ENCODE measurements at places on chromosomes 7 and 10. TPM values are rescaled to one million over a fixed set of nuclear protein-coding genes. Genes with fewer than 3 reads are reported as not detected.

Gene PLEKHS1
- total RNA-seq, result not detected

DNA sequence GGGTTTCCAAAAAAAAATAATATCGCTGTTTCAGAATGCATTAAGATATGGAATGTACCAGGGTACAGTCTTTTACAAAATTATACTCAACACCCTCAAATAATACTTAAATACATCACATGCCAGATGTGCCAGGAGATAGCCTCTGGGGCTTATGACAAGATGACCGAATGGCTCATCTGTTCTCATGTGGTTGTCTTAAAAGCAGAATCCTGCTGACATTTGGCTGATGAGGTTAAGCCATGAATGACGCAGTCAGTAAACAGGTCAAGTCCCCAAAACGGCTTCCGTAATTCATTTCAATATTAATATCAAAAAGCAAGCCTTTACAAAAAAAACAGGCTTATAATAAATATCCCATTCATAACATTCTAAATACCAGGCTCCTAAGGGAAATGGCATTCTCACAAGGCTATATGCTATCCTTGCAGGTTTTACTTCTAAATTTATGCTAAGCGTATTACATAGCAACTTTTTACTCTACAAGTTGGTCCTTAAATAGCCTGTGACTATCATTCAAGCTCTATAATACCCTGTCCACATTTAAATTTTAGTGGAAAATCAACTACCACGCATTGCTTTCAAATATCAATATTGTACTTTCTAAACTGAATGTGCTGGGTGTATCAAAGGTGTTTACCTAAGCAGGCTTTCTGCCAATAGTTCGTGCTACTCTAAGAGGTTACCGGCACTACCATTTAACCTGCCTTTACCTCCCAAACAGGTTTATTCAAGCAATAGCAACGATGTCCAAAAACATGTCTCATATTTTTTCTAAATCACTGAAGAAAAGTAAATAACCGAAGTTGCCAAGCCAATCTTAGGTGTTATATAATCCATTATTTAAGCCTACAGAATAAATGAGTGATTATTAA lies 15.6 kb downstream of the SMURF1 start:
- no peak for DNase-seq

- DNase-seq, result no peak
Measured at GRCh38 chr10:101466016-101466912, 112.3 kb downstream of the BTRC start.

Gene URGCP
- total RNA-seq, result 35.2 TPM

Gene DYDC2
- total RNA-seq, result not detected

DNA sequence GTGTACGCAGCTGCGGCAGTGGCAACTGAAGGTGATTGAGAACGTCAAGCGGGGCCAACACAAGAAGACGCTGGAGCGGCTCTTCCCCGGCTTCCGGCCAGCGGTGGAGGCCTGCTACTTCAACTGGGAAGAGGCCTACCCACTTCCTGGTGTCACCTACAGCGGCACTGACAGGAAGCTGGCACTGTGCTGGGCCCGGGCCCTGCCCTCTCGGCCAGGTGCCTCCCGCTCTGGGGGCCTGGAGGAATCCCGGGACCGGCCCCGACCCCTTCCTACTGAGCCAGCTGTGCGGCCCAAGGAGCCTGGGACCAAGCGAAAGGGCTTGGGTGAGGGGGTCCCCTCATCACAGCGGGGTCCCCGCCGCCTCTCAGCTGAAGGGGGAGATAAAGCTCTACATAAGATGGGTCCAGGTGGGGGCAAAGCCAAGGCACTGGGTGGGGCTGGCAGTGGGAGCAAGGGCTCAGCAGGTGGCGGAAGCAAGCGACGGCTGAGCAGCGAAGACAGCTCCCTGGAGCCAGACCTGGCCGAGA lies 6.5 kb downstream of the ZSWIM8 start:
- DNase-seq, result no peak

- DNase-seq, result no peak
Measured at GRCh38 chr7:90931986-90932916, 332.0 kb upstream of the FZD1 start.

DNA sequence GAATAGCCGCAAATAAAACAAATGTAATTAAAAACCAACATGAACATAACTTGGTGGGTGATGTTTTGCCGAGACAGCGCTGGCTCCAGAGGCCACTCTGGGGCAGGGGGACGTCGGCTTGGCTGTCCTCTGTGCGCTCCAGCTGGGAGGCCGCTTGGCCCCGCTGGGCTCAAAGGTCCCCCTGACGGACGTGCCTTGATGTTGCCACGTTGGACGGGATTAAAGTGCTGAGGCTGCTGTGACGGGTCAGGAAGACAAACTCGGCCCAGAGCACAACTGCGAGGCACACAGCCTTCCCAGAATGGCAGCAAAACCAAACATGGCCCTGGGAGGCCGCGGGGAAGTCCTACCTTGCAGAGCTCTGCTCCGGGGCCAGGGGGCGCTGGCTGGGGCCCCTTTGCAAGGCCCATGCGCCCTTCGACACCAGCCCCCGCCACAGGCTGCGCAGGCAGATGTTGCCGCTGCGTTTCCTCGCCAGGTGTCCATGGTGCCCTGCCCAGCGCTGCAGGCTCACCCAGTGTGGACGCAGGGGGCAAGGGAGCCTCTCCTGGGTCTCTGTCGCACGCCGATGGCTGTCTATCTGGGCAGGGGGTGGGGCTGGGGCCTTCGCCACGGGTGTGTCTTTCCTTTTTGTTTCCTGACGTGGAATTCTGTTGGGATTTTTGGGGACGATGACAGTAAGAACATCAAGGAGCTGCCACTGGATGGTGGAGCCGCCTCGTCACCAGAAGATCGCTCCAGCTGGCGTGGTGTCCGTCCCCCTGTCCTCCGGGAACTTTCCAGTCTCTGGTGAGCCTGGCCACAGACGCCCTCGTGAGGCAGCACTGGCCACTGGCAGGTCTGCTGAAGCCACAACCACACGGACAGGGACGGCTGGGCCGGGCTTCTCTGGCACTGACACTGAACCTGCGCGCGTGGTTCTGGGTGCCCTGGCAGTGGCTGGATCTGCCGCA lies 99.6 kb upstream of the DIP2C start:
- no peak for DNase-seq

DNA sequence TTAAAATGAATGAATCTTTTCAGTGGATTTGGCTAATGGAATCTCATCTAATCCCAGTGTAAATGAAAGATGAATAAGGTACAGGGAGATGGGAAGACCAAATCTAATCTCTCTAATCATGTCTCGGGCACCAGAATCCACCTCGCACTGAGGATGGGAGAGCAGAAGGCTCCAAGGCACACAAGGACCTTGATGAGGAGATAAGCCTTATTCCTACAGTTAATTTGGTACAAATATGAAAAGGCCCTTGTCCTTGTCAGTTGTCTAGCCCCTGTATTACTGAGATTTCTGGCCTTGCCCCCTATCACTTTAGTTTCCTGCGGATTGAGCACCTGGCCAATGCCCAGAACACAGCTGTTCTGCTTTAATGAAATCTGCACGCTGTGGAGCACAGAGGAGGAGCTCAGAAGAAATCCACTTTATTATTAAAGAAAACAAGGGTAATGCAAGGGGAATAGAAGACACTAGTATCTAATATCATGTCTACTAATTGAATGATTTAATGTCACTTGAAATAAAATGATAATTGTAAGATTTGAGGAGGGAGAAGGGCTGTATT lies 321.4 kb upstream of the HGF start:
- DNase-seq, result no peak

Gene LMOD2
- not detected for total RNA-seq

DNA sequence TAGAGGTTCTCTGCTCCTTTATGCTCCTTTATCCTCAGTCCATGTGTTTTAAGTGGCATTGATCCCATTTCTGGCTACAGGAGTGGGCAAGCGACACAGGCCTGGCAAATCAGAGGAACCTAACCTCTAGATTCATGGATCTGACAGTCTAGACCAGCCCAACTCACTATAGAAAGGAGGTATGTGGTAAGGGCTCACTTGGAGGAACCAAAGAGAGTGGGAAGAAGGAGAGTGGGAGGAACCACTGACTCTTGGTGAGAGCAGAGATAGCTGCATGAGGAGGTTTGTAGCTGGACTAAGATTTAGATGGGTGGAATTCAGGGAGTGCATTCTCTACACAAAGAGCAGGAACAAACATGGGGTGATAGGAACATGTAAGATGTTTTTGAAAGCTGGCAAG lies 11.6 kb upstream of the FRAT1 start:
- no peak for DNase-seq

DNA sequence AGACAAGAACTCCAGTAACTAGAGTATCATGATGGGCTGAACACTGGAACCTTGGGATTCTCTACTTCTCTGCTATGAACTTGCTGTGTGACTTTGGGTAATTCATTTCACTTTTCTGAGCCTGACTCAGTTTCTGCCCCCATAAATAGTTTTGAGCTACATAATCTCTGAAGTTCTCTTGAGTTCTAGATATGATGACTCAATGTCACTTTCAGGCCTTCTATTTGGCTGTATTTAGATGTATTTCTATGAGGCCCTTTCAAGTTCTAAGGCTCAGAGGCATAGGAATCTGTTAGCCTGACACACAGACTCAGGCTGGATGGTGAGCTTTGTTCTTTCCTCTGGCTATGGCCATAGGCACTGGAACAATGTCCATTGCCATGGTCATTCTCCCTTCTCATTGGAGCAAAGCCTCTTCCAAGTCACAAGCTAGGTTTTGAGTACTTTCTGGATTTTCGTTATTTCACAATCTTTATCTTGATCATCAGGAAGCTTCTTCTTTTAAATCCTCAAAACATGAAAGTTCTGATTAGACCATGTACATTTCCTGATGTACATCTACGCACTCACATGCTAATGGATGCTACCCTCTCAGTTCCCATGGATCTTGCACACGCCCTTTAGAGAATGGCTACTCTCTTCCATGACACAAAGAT lies 101.6 kb downstream of the TES start:
- no peak for DNase-seq

Gene HOXA11
- total RNA-seq, result not detected

- no peak for DNase-seq
Measured at GRCh38 chr10:132984008-132984295, 41.6 kb upstream of the CFAP46 start.

Gene PLEKHA1
- 40.5 TPM for total RNA-seq

Gene BBS9
- total RNA-seq, result 20.1 TPM

- no peak for DNase-seq
Measured at GRCh38 chr7:47040795-47041347, 541.0 kb downstream of the TNS3 start.

Gene RARRES2
- not detected for total RNA-seq

Gene VWC2
- total RNA-seq, result not detected

GRCh38 chr10:62554632-62555199 lies 180.5 kb downstream of the ZNF365 start:
- DNase-seq, result no peak

- no peak for DNase-seq
Measured at GRCh38 chr10:45180946-45181875, 134.2 kb downstream of the OR13A1 start.

GRCh38 chr10:74746813-74747212 lies 79.6 kb upstream of the KAT6B start:
- DNase-seq, result no peak

Gene CRYGN
- 1.0 TPM for total RNA-seq

DNA sequence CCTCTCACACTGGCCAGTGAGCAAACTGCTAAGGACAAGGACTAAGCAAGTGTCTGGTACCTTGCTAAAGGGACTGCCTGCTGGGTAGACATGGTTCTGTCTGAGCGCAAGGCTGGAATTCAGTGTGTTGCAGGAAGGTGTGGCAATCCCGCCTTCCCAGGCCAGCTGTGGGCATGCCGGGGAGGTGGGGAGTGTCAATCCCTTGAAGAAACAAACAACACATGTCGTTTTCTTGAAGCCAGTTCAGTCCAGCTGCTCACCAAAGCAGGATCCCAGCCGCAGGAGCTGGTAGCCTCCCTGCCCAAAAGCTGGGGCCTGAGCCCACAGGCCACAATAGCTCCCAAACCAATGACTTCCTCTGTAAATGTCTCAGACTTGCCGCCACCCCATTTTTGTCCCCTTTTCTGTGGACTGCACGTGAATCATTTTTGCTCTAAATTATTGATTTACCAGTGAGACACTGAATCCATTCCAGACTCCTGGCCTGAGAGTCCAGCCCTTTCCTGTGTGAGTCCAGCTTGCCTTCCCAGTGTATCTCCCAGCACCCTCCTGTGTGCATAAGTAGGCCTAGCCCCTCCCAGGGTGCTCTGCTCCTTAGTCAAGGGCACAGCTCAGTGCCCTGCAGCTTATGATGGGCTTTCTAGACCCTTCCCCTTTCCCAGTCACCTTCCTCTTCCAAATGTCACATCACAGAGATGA lies 166.8 kb downstream of the RGS10 start:
- no peak for DNase-seq

Gene PRKG1
- 0.26 TPM for total RNA-seq

Gene C10orf62
- total RNA-seq, result not detected

GRCh38 chr7:91373111-91373800 lies 109.0 kb downstream of the FZD1 start:
- DNase-seq, result no peak

- DNase-seq, result no peak
Measured at GRCh38 chr7:156725073-156725472, 84.5 kb downstream of the RNF32 start.

Gene SMKR1
- 1.3 TPM for total RNA-seq
